ENCODE measurements at places on chromosomes 13 and 19.

DNA sequence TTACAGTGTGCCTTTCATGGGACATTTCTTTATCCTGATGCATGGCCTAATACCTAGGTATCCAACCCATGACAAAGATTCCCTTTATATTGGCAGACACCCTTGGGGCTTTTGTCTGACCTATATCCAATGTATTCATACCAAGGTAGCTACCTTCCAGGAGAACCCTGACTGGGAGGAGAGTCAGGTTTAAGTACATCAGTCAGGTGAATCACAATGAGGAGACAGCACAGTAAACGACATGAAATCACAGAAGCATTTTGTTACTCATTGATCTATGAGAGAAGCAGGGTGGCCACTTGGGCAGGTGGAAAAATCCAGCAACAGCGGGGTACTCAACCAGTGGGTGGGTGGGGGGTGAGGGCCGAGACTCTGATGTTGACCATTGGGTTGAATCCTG is 527.4 kb upstream of the ATXN8OS start:
- no peak for DNase-seq

- DNase-seq = no peak
These were observed 72.5 kb downstream of the EDNRB start for GRCh38 chr13:77846173-77846572.

DNA sequence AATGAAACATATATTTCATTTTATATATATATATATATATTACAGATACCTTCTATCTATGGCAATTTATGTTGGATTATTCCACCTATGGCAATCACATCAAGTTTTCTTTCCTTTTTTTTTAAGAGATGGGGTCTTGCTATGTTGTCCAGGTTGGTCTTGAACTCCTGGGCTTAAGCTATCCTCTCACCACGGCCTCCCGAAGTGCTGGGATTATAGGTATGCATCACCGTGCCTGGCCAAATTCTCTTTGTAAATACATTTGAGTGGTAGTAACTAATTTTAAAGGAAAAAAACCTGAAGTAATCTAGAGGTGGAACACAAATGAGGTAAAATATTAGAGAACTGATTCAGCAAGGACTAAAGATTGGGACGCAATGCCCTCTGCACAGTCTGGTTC is 21.6 kb upstream of the BRD4 start:
- no peak for DNase-seq

- DNase-seq = no peak
These were observed 5.3 kb downstream of the MLNR start for GRCh38 chr13:49225223-49226042.

DNA sequence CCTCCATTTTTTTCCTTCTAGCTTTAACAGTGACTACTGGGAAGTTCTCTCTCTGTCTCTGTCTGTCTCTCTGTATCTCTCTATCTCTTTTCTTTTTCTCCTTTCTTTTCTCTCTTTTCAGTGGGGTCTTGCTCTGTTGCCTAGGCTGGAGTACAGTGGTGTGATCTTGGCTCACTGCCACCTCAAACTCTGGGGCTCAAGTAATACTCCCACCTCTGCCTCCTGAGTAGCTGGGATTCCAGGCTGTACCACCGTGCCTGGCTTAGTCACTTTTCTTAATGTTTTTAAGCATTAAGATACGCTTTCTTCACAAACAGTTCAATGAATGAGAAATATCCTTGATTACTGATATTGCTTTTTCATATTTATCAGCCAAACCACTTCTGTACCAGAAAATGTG is 13.1 kb downstream of the PCCA start:
- no peak for DNase-seq

- peak; percentile 71 for DNase-seq
These were observed 83.9 kb downstream of the GNG7 start for GRCh38 chr19:2618611-2619010.

GRCh38 chr13:76778853-76779252 is 107.4 kb downstream of the KCTD12 start:
- DNase-seq = no peak
